Fibroblast of mammary gland (primary cell): ENCODE measurements at places on chromosomes 1 and 21.

- peak; percentile 99 for DNase-seq
Measured at GRCh38 chr21:21200103-21200938, 202.1 kb downstream of the NCAM2 start.

GRCh38 chr1:232728507-232729263, 76.5 kb upstream of the MAP10 start:
- DNase-seq = peak; percentile 95

DNA sequence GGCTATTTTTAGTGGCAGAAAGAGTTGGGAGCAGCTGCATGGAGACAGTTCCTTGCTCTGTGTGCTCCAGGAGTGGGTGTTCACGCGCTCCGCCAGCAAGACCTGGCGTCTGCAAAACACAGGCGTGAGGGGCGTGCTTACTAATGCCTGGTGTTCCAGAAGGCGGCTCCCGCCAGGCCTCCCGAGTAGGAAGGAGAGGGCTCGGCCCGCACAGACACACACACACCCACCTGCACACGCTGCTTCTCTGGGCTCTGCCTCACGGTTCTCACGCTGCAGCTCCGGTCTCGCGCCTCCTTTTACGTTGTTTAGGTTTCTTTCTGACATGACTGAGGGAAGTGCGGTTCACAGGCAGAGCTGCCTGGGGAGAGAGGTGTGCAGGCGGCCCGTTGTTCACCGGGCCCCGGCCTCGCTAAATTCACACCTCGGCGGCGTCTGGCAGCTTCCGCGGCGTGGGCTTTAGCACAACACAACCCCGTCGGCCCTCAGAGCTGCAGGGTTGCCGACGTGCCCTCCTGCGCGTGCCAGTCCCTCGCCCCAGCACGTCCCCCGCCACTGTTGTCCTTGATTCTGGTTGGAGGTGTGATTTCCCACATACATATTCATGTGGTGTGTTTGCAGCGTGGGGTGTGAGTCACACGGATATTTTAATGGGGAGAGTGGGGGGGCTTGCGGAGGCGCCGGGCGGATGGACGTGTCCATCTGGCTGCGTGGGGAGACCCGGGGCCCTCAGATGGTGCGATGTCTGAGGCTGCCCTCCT, 77.0 kb downstream of the SKI start:
- DNase-seq = no peak

DNA sequence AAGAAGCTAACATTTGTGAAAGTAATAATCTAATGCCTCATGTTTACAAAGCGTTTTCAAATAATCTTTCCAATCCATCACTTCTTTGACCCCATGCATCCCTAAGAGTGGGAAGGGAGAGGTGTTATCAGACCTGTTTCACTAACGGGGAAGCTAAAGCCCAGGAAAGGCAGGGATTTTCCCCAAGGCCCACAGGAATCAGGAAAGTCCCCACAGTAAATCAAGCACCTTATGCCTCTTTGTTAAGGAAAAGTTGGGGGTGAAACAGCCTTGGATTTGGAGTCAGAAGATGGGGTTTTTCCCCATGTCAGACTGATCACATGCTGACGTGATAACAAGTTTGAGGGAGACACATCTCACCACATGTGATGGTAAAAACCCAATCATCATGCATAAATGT, 20.0 kb upstream of the ANGPTL7 start:
- DNase-seq = no peak

DNA sequence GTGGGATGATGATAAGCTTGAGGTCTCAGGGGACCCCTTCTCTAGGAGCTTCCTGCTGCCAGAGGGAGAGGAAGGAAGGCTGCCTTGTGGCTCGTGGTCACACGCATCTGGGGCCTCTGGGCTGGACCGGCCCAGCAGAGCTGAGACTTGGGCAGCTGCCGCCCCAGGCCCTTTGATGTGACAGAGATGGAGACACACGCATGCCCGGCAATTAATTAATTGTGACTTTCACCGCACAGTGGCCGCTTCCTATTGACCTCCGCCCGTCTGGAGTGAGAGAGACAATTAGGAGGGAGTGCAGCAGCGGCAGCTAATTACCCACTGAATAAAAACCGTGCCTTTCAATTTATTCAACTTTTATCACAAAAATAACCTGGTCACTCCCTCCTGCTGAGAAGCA, 16.6 kb upstream of the C1QA start:
- DNase-seq = no peak

DNA sequence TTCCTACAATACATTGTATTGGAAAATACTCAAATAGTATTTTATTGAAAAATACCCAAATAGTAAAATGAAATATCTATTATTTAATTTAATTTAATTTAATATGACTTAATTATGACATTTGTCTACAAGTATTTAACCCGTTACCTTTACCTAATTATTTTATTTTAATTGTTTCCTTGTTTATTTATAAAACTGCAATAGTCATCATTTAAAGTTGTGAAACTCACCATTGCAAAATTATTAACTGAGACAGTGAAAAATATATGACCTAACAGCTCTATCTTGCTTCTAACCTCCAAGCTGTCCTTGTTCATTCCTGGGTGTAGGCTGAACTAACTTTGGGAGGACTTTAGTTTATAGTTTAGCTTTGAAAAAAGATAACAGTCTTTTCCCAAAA, 300.6 kb upstream of the POGK start:
- DNase-seq = no peak

DNA sequence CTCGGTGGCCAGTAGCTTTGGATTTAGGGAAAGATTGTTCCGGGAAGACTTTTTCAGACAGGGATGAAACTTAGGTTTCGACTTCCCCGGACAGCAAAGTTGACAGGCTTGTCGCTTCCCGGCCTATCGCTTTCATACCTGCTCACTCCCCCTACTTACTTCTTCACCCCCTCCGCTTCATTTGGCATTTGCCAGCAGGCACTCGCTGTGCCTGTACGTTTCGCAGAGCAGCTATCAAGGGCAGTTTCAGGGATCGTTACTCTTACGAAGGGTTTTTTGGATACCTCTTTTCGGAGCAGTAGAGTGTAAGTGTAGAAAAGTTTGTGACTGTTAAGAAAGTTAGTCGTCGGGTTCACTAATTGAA, 393 bp downstream of the BLZF1 start:
- peak; percentile 15 for DNase-seq

DNA sequence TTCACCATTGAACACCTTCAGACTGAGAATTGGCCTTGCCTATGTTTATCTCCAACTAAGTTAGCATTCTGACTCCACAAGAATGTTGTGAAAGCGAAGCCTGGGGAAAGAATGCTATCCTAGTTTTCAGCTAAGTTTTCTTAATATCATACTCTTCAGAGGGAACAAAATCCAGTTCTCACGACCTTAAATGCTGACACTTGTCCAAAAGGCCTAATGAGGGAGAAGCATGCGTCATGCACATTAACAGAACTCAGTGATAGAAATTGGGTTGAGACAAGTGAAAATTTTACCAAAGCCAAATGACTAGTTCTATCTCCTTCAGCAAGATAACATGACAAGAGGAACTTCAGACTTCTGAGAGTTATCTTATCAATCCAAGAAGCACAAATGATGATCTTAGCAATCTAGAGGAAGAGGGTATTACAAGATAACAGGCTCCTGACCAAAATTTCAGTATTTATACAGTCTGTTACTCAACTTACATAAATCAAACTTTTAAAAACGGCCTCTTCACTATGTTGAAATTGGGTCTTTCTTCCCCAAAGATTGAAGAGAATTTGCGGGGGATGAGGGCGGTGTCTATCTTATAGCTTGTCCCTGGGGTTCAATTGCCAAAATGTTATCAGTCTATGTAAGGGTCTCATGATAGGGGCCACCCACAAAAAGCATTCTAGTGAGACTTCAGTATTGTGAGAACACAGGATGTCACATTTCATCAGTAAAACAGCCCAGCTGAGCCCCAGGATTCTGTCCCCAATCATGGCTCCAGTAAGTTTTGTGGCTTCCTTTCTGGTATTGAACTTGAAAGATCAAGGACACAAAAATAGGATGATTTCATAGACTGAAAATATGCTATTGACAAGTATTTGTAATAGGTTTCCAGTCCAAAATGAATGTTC, 26.5 kb upstream of the SLC45A3 start:
- DNase-seq = no peak

DNA sequence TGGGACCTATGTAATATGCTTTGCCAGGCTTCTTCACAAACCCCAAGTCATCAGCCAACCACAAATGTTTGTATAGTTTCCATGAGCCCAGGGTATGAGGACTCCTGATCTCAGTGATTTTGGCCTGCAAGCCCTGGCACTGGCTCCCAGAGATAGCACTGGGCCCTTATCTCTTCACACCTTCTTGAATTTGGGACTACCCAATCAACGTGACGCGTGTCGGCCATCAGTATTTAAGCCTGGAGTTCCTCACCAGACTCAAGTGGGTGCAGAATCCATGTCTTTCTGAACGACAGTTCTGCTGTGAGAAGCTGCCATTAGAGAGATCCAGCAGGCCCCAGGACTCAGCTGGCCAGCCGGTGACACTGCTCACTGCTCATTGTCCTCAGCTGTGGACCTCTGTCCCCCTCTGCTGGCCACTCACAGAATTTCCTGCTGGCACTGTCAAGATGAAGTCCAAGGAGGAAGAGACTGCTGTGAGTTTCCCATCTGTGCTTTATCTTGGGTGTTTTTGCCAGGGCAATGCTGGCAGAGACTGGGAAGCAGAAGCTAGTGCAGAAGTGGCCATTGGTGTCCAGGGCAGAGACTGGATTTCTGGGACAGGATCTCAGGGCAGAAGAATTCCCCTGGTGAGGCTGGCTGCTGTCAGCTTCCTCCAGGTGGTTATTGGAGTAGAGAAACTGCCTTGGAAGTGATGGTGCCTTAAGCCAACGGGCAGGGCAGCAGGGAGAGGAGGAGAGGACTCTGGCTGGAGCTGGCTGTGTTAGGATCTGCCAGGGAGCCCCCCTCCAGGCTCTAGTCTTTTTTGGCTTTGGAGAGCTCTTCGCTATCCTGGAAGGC, 28.4 kb downstream of the TMCC2 start:
- DNase-seq = peak; percentile 78

DNA sequence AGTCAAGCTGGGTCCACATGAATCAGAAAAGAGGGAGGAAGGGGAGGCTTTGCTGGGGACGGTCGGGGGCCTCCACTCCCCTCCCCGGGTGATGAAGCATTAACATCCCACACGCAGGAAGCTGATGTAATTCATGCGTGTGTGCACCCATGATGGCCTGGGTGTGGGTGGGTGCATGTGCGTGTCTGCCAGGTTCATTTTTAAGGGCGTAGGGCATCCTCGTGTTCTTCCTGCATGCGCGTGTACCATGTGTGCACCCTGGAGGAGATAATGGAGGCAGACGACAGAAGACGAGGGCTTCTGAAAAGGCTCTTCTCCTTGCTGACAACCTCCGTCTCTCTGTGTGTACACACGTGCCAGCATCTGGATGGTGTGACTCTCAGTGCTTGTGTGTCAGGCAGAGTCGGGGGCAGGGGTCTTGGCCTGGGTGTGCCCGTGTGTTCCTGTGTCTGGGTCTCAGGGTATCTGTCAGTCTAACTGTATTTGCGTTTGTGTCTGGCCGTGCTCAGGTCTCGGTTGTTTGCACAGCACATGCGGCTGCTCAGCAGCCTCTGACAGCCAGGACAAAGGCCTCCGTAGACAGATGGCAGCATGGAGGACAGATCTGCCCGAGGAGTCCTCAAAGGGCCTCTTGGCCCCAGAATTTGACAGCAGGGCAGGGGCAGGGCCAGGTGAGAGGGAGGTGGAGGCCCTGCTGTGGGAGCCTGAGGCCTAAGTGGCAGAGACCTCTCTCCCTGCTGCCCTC, 2.4 kb downstream of the RAP1GAP start:
- peak; percentile 18 for DNase-seq

GRCh38 chr21:44713130-44713529, 1.8 kb upstream of the TSPEAR start:
- DNase-seq = no peak

DNA sequence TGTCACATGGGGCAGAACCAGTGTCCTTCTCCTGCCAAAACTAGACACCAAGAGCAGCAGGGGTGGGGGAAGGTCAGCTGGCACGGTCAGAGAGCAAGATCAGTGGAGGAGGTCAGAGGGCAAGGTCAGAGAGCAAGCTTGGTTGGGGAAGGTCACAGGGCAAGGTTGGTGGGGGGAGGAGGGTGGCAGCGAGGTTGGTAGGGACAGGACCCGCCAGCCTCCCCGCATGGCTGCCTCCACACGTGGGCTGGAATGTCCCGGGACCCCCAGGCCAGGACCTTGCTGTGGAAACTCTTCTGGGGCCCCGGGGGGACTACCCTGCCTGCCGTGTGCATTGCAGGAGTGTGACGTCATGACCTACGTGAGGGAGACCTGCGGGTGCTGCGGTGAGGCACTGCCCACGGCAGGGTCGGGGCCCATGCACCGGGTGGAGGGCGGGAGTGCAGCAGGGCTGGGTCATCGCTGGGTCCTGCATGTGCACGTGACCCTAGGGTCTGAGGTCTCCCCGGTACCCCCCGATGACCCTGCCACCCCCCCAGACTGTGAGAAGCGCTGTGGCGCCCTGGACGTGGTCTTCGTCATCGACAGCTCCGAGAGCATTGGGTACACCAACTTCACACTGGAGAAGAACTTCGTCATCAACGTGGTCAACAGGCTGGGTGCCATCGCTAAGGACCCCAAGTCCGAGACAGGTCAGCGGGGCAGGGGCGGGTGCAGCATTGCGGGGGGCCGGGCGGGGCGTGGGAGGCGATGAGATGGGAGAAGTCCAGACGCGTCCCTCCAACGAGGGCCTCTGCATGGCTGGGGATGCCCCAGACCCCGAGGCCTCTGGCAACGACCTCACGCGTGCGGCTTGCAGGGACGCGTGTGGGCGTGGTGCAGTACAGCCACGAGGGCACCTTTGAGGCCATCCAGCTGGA, 27.3 kb downstream of the COL6A2 start:
- peak; percentile 45 for DNase-seq

- DNase-seq = no peak
Measured at GRCh38 chr1:22774833-22775182, 64.2 kb downstream of the EPHB2 start.

GRCh38 chr1:30507016-30507312, 216.4 kb downstream of the MATN1 start:
- no peak for DNase-seq

DNA sequence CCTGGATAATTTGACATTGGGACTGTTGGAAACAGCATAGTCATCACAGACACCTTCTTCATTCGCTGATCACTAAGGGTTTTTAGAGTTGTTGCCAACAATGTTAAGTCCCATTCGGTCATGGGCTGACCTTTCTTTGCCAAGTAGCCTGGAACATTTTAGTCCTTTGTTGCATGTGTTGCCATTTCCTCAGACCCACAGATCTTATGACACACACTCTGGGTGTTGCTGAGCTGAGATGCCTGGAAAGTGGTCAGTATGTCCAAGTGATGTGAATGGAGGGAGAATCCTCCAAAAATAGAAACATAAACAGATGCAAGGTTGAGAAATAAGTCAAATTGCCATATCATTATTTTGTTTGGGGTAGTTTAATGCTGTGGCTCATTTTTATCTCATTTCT, 61.5 kb upstream of the GJA5 start:
- DNase-seq = peak; percentile 43

- no peak for DNase-seq
Measured at GRCh38 chr1:2523191-2523890, 3.1 kb downstream of the PANK4 start.
